ENCODE measurements at places on chromosomes 3 and 15. TPM values are rescaled to one million over a fixed set of nuclear protein-coding genes. Genes with fewer than 3 reads are reported as not detected.
A peak's percentile ranks its signal among the peaks of the same experiment; 100 is the strongest.

GRCh38 chr3:120418866-120419490 is 31.8 kb downstream of the FSTL1 start:
- DNase-seq = peak; percentile 38

Gene RTP3
- not detected for total RNA-seq

Gene RHOV
- total RNA-seq = 1.4 TPM

- no peak for DNase-seq
Observed at GRCh38 chr15:60003243-60004008, 685 bp upstream of the FOXB1 start.

- DNase-seq = no peak
Observed at GRCh38 chr15:88021601-88022000, 234.9 kb downstream of the NTRK3 start.

DNA sequence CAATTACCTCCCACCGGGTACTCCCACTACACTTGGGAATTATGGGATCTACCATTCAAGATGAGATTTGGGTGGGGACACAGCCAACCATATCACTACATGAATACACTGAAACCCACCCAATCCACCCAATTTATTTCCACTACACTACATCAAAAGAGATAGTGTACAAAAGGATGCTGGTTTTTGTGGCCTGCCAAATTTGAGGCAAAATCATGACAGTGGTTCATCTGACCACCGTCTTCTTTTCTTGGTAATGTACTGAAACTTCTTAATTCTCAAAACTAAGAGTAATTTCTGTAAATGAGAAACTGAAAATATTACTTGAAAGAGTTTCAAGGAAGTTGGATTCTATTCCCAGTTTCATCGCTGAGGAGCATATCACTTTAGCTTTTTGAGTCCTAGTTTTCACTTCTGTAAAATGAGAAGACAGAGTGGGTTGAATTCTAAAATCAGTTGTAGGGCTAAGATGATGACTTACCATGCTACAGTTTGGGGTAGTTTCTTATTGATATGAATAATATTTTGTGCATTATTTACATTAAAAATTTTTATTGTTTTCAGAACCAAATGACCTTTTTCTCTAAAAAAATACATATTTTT is 360.4 kb upstream of the CNTN6 start:
- DNase-seq = no peak

DNA sequence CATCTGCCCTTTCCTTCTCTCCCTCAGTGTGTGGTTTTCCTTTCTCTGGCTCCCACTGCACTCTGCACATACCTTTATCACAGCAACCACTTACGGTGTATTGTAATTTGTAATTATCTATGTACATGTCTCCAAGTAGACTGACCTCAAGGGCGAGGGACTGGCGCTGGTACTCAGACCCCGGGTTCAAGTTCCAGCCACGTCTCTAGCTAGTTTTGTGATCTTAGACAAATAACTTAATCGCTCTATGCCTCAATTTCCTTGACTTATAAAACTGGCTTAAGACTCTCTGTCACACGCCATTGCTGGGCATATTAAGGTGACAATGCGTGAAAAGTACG is 607 bp upstream of the SENP2 start:
- DNase-seq = no peak

- DNase-seq = peak; percentile 10
Observed at GRCh38 chr3:113166719-113167492, 44.5 kb upstream of the BOC start.

Gene GOLGA6L10
- 0.28 TPM for total RNA-seq
